ENCODE measurements at places on chromosomes 11 and 22.

- no peak for DNase-seq
These were observed 15.0 kb upstream of the APOA1 start for GRCh38 chr11:116852261-116853031.

DNA sequence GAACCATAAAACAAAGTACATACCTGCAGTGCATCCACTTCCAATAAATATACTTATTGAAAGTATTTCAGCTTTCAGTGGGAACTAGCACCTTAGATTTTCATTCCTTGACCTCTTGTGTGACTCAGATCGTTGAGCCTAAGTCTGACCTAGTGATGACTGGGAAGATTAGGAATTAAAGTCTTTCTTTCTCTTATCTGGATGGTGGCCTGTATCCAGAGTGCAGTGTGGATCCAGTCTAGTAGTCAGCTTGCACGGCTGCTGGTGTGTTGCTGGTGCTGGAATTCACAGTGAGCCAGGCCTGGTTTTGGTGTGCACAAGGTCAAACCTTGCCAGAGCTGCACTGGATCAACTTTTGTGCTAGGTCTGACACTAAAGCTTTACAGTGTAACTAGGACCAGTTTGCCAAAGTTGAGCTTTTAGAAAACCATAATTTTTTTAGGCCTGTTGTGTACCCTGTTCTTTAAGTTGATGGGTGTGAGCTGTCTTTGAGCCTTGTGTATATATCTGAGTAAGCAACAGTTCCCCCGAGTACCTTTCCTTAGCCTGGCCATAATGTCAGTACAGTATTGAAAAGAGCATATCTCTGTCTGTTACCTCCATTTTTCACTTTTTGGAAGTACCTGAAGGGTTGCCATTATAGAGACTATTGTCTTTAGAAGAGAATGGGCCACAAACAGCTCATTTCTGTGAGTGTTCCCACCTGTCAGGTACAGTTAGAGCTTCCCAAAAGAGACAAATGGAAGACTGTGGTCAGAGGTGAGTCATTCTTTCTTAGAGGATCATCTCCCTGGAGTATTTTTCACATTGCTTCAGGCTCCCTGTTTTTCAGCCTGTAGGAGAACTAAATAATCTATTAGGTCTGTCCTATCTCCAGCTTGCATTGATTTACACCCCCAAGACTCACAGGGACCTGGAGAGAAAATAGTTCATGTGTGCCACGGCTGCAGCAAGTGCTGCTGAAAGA lies 89.8 kb downstream of the ALX4 start:
- no peak for DNase-seq

- DNase-seq, result no peak
These were observed 208.6 kb downstream of the KIRREL3 start for GRCh38 chr11:126791991-126792390.

DNA sequence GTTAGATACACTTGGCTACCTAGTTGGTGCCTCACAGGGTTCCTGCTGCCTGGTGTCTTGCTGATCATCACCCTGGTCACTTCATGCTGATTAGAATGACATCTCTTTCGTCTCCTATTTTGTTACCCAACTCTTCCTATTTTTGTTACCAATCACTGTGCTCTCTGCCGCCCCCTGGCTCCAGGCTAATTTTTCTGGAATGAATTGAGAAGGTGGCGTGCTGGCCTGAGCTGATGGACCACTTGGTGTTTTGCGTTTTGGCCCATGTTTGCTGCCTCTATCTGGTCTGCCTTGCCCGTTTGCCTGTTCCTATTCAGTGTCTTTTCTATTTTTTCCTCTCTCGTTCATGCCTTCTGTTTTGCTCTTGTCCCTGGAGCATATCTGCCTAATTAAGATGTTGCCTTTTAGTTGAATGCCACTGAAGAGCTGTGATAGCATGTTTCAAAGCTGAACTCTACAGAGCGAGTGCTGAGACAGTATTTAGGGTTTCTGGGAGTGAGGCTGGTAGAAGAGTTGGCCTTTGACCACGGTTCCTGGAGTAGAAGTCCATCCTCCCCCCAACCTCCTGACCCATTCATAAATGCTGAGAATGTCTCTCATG lies 5.9 kb upstream of the ATF4 start:
- no peak for DNase-seq

DNA sequence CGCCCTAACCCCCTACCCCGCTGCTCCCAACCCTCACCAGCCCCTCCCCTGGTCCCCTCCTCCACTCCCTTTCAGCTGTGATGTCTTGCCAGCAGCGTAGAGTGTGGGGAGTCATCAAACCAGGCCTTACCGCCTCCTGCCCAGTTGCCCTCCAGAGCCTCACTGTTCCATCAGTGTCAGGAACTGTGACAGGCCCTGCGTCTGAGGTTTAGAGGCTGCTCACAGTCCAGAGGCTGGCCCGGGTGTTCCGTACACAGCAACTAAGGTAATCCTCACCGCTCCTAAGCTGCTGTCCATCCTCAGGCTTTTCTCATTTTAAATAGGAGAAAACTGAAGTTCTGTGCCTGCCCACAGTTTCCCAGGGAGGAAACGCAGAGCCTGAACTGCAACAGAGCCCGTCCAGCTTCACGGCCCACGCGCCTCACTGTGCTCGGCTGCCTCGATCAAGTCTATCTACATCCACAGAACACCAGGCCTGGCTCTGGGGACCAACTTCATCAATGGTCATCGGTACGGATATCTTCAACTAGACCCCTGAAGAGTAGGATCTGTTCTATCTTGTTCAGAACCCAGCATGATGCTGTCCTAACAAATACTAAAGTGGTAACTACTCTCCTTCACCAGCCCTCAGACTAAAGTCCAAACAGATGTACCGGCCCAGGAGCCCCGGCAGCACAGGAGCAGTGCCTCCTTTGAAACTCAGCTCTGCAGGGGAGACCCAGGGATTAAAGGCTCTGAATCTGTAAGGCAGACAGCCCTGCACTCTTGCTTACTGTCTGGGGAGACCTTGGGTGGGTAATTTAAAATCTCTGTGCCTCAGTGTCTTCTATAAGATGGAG lies 10.3 kb downstream of the VPS37C start:
- DNase-seq, result no peak

DNA sequence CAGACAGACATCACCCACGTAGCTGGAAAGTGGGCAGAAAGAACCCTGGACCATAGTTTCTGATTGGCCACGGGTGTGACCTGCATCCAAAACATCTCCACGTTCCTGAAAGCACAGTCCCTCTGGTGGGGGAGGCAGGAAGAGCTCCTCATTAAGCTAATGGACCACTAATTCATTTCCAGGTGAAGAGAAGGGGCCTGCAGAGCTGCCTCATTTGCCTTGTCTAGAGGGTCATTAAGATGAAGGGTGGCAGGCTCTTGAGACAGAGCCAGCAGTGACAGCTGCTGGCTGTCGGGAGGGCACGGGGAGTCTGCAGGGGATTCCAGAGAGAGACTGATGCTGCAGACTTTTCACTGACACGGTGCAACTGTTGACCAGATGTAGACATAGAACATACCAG lies 149.6 kb upstream of the OPCML start:
- no peak for DNase-seq
